ENCODE measurements at places on chromosomes 5 and 9.

GRCh38 chr9:89311346-89312221 is 589 bp downstream of the CKS2 start:
- no peak for DNase-seq

DNA sequence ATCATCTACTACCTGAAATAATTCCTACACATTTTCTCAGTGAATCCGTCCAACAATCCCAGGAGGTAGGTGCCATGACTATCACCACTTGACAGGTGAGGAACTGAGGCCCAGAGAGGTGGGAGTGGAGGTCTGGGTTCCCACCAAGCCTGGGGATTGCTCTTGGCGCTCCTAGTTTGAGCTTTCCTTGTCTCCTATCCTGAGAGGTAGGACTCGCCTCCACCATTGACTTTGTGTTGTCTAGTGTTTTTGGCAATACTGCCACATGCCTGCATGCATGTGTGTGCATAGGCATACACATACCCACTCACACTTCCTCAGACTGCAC is 6.3 kb upstream of the NTNG2 start:
- no peak for DNase-seq

GRCh38 chr9:114200721-114201300 is 45.5 kb downstream of the COL27A1 start:
- DNase-seq, result no peak

DNA sequence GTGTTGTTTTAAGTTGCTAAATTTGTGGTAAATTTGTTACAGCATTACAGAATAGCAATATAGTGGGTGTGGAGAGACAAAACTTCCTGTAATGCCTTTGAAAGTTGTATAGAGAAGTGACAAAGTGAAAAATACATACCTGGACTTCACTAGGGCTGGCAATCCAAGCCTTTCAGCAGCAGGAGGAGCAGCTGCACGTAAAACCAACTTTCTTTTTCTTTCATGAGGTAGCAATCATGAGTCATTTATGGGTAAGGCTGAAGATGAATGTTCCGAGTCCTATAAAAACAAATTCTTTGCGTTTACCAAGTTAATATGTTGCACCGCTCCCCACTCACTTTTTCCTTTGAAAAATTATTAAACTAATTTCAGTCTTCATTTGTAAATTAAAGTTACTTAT is 1138.2 kb downstream of the TAF11L14 start:
- no peak for DNase-seq

DNA sequence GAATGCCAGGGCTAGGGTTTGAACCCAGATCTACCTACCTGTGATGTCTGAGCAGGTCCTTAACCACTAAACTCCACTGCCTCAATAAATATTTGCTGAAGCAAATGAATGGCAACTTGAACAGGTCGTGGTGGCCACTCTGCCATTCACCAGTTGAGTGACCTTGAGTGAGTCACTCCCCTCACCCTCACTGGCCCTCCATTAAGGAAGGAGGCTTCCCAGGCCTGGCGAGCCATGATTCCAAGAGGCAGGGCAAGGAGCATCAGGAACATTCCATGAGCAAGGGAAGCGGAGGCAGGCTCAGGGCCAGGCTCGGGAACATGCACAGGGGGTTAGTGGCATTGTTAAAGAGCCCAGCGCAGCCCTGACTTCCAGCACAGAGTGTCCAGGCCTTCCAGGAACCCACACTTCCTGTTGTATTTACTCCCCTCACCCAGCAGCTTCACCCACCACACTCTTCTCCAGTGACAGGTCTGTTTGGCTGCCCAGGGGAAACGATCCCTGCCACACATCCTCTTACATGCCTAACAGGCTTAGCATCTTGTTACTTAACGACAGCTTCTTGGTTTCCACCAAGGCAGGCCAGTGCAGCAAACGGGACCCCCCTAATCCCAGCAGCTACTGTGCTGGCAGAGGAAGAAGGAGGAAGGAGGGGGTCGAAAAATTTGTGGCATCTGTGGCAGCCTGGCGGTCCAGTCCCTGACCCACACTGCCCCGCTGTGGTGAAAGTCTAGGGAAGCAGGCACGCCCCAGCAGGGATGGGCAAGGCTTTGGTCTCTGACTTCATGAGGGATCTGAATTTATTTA is 43.7 kb upstream of the TTC1 start:
- DNase-seq, result no peak

- no peak for DNase-seq
These were observed 336.5 kb downstream of the DIRAS2 start for GRCh38 chr9:90306158-90306557.

DNA sequence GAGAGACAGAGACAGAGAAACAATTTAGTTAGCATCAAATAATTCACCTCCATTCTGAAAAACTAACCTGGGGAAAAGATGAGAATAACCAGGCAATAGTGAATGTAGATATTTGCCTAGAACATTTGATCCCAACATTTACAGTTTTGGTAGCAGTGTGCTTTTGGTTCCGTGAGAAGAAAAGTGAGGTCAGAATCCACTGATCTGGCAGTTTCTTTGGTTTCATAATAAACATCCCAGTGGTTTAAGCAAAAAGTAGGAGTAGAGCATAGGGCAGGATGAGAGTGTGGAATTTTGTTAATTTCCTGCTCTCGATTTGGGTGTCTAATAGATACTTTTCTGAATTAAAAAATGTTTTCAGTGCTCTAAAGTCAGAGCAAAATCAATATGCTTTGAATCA is 887.0 kb downstream of the NR2F1-AS1 start:
- no peak for DNase-seq

DNA sequence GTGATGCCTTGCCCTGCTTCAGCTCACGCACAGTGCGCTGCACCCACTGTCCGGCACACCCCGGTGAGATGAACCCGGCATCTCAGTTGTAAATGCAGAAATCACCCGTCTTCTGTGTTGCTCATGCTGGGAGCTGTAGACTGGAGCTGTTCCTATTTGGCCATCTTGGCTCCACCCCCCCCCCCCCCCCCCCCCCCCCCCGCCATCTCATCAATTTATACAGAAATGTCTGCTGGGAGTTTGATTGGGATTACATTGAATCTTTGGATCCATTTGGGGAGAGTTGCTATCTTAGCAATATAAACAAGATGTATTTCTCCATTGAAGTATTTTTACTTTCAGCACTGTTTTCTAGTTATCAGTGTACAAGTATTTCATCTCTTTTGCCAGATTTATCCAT is 55.2 kb downstream of the RIC1 start:
- DNase-seq, result no peak

DNA sequence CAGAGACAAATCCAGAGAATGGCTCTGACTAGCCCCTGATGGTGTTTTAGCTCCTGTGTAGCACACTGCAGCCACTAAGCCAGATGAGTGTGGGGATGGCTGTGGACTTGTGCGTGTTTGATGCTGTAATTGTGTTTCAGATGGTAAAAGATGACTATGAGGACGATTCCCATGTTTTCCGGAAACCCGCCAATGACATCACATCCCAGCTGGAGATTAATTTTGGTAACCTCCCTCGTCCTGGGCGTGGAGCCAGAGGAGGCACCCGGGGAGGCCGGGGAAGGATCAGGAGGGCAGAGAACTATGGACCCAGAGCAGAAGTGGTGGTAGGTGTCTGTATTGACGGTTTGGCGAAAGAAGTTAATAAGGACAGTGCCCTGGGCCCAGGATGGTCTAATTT is 38.0 kb downstream of the HABP4 start:
- DNase-seq, result no peak

GRCh38 chr5:8577792-8578191 is 708.8 kb downstream of the MTRR start:
- no peak for DNase-seq

GRCh38 chr5:161306351-161306995 is 240.1 kb downstream of the GABRB2 start:
- DNase-seq, result no peak

DNA sequence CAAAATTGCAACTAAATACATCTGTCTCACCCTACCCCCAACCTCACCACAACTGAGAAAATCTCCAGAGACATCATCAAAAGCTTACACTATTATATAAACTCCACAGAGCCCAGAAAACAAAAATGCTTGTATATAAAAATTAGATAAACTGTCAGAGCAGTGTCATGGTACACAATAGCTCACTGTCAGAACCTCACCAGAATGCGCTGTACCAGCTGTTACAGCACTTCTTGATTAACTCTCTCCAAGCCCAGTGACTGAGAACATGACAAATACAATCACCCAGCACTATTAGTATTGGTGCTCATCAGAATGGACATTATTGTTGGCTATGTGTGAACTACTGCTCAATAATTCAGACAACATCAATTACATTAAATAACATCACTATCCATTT is 65.7 kb downstream of the ZDHHC21 start:
- DNase-seq, result no peak

DNA sequence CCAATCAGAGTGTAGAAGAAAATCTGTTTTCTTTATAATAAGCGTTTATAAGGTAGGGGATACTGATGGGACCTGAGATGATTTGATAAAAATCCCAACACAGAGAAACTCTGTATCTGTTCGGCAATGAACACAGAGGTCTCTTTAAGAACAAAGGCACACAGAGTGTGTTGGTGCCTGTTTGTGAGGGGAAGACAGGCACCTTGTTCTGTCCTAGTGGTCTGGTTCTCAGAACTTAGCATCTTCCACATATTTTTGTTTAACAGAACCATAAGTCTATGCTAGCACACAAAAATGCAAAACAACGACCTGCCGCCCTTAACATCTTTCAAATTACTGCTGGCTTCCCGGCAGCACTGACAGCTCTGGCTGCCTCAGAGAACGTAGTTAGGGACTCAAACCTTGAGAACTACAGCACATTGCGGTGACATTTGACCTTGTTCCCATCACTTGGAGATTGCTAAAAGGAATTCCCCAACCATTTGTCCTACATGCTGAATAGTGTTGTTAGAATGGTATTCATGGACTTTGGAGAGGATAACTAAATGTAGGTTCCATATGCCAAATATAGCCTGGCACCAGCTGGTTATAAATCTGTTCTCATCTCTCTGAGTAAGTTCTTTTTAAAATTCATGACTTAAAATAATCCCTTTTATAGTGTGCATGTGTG is 871.7 kb upstream of the TYRP1 start:
- no peak for DNase-seq

- no peak for DNase-seq
These were observed 6.8 kb downstream of the TMEM38B start for GRCh38 chr9:105701145-105701544.

DNA sequence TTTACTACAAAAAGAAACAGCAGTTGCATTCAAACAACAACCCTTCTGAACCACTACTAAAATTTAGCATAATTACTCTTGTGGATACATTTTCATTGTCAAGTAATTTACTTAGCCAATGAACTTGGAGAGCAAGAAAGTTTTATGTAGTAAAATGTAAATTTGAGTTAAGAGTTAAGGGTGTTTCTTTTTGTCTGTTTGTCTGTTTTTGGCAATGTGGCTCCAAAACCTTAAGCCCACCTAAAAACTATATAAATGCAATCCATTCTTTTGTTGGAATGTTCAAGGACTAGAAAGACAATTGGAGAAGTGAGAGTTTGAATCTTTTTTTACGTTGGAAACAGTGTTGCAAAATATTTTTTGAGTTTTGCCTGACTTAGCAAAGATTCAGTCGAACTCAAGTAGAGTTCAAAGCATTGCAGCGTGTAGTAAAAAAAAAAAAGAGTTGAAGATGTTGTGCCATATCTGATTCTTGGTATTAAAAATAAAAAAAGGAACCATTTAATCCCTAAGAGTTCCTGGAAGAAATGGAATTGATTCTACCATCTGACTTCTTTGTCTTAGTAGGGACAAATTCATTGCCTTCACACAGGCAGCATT is 867 bp downstream of the SYK start:
- DNase-seq, result no peak

GRCh38 chr5:159290741-159291140 is 27.7 kb downstream of the UBLCP1 start:
- no peak for DNase-seq

DNA sequence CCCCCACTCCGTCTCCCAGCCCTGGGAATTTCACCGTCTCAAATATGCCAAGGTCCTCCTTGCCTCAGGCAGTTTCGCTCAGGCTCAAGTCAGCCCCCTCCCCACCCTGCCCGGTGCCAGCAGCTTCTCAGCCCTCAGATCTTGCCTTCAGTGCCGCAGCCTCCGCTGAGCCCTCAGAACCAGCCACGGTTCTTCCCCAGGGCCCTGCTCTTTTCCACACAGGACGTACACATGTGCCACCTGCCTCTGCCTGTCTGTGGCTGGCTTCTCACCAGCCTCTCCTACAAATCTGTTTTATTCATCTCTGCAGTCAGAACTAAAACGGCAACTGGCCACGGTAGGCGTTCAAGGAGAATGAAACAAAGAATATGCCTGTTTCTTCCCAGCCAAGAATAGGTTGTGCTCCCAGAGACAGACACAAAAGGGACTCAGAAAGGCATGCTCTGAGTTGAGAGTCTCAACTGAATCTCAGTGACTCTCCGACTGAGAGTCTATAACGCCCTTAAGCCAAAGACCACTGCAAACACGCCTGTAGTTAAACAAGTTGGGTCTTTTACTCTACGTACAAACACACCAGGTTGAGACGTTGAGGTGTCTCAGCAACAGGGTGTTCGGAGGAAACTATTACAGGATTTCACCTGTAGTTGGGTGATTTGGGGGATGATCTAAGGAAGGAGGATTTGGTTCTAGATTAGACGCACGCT is 10.6 kb upstream of the GRIN1 start:
- DNase-seq, result no peak

- DNase-seq, result no peak
These were observed 234.8 kb downstream of the RFK start for GRCh38 chr9:76159293-76159926.

- no peak for DNase-seq
These were observed 44.0 kb upstream of the SLC25A51 start for GRCh38 chr9:37947977-37948376.

DNA sequence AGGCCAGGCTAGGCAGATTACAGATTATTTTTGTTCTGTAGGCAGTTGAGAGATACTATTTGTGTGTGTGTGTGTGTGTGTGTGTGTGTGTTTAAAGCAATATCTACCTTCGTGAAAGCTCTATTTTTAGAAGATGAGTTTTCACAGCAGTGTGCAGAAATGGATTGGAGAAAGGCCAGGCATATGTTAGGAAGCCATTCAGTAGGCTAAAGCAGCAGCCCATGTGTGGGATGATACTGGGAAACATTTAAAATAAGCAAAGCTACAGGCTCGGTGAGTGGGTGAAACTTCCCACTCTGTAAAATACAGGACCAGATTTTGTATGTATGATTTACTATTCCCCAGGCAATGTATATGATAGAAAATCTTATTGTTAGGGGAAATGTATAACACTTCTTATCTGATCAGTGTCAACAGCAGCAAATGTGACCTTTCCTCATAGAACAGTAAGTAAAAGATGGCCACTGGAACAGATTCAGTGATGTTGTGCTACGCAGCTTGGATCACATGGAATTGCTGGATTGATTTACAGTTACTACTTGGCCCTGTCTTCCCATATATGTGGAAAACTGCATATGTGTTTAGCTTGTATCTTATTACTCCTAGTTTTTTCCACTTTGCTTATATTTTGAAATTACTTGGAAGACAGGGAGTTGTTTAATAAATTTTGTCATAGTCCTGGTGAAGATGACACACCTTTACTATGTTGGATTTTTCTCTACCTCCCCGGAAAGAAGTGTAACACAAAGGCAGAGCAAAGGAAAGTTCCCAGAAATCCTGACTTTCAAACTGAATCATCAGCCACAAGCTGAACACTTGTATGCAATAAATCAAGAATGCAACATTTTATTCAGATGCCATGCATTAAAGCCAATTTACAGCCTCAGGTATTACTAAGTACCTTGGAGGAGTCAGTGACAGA is 1077.7 kb upstream of the SEMA6A start:
- no peak for DNase-seq

GRCh38 chr5:181204826-181205760 is at the start of gene TRIM7:
Gene TRIM7, minus strand, starts transcription at chr5:181205196. Its CDS starts 86 bp downstream, at chr5:181205110.
- no peak for DNase-seq

Data from stimulated activated CD4-positive, alpha-beta T cell treated with anti-CD3 and anti-CD28 coated beads, Interleukin-1b, Interleukin-23, amount 100 ng/mL, for 1 hour (primary cell).